ENCODE measurements at places on chromosomes 2 and 18. TPM values are rescaled to one million over a fixed set of nuclear protein-coding genes. Genes with fewer than 3 reads are reported as not detected.
A peak's percentile ranks its signal among the peaks of the same experiment; 100 is the strongest.

DNA sequence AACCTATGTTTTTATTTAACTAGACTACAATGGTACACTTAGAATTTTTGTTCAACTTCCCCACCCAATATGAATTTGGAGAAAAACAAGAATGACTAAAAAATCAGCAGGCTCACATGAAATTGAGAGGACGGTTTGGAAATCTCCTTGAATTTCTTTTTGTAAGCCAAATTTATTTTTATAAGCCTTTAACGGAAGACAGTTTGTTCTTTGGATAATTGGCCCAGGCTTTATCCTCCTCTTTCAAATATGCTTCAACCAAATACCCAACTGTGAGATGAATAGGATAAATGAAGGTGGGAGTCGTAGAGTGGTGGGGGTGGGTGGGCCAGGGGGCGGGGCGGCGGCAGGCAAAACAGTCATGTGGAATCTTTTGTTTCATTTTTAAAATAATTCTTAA lies 60.6 kb downstream of the FMNL2 start:
- DNase-seq, result no peak

- DNase-seq, result no peak
Measured at GRCh38 chr2:157418239-157418641, 25.6 kb downstream of the CYTIP start.

- no peak for DNase-seq
Measured at GRCh38 chr2:148103946-148104345, 83.1 kb downstream of the MBD5 start.

LRP1B gene
- total RNA-seq, result not detected

TMEM18 gene
- 28.3 TPM for total RNA-seq

GRCh38 chr2:233828546-233829192 lies 25.7 kb downstream of the HJURP start:
- DNase-seq, result peak; percentile 42

DNA sequence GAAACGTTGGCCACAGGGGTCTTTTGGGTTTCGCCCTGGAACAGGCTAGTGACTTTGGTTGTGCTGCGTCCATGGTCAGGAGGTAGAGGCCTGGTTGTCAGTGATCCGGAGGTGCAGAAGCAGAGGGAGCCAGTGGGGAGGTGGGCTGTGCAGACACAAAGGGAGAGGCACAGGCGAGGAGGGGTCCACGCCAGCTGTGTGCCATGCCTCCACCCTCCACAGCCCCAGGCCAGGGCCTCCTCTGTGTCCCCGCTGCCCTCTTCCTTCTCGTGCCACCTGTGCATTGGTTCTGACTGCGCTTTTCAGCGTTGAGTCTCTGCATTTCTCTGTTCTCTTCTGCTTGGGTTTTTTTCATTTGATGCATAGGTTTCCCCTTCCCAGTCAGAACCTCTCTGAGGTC lies 121.0 kb downstream of the GBX2 start:
- DNase-seq, result no peak

DNA sequence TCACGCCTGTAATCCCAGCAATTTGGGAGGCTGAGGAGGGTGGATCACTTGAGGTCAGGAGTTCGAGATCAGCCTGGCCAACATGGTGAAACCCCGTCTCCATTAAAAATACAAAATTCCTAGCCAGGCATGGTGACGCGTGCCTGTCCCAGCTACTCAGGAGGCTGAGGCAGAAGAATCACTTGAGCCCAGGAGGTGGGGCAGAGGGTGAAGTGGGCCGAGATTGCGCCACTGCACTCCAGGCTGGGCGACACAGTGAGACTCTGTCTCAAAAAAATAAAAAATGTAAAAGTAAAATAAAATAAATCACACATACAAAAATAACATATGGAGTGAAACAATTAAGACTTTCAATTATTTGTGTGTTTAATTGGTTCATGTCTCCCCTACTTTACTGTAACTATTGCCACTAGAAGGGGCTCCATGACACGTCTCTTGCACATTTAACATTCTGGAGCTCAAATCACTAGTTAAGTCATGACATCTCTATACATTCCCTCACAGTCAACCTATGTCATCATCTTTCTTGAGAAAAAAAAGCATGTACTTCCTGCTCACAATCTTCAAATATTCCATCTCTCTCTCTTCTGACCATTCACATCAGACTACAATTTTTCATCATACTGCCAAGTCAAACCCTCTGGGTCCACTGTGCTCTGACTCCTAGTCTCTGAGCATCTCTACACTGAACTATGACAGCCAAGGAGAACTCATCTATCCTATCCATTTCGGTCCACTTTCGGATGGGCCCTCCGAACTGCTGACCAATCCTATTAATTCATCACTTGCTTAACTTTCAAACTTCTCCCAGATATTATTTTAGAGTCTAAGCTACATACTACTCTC lies 6.7 kb downstream of the GFPT1 start:
- DNase-seq, result no peak

DNA sequence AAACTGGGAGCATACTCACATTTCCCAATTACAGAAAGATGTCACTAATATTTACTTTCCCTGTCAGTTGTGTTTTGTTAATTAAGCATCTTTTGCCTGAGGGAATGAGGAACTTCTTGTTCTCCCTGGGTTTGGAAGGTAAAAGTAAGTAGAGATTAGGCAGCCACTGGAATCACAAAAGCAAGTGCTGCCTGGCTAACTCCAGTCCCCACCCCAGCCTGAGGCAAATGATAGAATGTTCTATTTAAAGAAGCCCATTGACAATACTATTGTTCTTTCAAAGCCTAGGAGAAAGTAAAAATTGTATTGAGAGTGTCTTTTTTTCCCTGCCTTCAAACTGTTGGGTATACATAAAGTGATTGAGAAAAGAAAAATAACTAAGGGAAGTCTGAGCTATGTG lies 93.8 kb downstream of the MBD2 start:
- DNase-seq, result no peak

DNA sequence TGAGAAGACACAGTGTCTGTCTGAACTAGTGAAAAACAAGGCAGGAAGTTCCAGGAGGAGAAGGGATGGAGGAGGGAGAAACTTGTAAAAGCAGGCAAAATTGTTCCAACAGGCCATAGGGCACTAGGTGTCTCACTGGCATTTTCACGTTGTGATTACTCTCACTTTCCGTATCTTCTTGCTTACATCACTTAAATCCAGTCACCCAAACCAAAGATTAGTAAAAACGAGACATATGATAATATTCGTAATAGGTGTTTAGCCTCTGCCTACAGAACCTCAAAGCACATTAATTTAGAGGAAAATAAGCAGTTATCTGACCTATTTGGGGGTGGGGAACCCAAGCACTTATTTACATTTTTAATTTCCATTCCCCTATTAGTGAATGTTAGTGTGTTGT lies 78.3 kb downstream of the POU3F3 start:
- DNase-seq, result no peak

GRCh38 chr2:158378926-158379325 lies 77.6 kb downstream of the CCDC148 start:
- no peak for DNase-seq

- DNase-seq, result no peak
Measured at GRCh38 chr2:46315103-46315890, 18.1 kb downstream of the EPAS1 start.

DNA sequence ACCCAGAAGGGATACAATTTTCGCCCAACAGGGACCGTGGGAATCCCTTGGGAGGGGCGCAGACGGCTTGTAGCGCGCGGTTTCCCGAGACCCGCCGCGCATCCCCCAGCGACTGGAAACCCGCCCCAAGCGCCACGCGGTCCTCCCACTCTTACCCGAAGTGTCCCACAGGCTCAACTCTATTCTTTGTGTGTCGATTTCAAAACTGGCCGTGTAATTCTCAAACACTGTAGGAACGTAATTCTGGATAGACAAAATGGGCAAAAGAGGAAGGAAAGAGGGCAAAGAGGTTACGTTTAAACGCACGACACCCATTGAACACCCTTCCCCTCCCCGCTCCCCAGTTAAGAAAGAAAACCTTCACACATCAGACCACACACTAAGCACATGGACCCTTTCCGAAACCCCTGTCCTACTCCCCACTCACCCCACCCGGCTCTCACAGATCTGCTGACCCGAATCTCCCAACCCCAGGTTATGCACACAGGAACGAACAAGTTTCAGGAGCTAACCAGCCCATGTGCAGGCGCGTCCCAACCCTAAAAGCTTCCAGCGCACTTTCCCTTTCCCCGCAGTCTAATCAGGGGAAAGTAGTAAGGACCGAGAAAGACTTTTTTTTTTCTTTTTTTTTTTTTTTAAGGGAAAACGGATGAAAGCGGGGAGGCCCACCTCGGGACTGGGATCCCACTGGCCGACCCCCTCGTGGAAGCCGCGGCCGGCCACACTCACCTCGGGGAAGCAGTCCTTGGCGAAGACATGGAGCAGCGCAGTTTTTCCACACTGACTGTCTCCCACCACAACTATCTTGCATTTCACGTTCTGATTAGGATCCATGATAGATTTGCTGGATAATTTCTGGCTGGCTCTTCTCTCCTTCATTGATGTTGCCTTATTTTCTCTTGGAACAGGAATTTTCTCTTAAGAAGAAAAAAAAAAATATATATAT lies 655 bp downstream of the RND3 start:
- peak; percentile 33 for DNase-seq

DNA sequence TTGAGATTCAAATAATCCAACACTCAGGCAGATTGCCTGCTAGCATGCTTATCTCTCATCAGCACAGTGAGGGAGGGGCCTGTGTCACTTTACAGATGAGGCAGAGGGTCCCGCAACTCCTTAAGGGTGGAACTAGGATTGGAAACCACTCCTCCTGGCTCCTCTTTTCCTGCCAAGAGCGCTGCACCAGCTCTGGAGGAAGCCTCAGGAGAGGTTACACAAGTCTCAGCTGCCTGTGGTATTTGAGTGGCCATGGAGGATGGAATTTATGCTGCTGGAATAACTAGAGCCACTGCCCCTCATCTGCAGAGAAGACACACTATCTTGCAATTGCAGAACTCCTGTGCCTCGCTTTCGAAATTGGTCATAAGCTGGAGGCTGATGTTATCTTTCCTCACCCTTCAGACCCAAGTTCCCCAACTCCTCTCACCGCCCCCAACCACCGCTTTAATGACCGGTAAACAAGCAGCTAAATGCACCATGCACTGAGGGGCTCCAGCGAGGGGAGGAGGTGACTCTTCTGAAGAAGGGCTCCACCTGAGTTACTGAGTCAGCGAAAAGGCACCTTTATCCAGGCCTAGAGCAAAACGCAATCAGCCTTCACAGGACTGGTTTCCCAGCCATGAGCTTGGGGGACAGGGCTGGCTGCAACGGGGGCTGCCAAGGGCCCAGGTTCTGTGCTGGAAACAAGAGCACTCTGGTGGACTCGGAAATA lies 245.8 kb downstream of the SOX11 start:
- peak; percentile 69 for DNase-seq

GRCh38 chr2:51511002-51511401 lies 479.1 kb upstream of the NRXN1 start:
- no peak for DNase-seq

DNA sequence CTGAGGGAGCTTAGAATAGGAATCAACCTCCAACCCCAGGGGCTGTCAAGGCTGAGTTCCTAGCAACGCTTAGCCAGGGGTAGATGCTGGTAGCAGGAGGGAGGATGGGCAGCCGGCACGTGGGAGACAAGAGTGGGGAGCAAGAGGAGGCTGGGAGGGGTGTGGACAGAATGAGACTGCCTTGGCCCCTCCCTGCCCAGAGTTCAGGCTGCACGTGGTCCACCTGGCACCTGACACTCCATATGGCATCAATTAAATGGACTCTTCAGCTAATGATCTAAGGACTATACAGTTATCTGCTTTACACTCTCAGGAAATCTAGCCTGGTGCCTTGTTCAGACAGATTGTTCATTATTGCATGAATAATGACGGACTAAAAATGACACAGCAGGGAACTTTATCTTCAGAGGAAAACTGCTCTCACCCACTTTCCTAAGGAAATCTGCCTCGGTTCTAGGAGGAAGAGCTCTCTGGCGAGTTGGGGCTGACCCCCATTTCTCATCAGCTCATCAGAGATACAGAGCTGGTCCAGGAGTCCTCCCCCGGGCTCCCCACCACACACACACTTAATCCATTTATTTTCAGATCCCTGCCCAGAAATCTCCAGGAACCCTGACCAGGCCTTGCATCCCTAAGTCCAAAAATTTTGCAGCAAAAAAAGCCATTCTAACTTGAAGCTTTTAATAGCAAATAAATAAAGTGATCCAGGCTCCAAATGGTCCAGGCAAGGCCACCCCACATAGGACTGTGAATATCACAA lies 102.1 kb upstream of the CDC42EP3 start:
- no peak for DNase-seq

FAM110C gene
- total RNA-seq, result 3.6 TPM

DNA sequence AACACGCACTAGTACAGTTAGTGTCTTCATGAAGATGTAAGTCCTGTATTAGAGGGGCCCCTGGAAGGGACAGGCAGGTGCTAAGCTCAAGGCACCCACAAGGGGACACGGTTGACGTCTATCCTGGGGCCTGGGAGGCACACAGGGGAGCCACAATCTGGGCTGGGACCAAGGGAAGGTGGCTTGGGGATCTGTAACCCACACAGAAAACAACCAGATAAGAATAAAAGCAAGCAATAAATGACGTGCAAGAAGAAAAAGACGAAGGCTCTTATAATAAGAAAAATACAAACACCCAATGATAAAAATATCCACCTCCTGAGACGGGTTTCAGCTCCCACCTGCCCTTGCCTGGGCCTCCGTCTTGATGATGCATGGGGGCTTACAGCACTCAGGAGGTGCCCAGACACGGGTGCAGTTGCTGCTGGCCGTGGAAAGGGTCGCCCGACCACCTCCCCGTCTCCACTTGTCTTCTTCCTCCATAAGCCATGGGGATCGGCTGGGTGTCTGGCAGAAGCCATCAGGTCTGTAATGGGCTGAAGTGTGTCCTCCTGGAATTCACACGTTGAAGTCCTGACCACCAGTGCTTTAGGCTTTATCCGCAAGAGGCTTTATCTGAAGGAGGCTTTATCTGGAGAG lies 73.9 kb downstream of the TWIST2 start:
- DNase-seq, result no peak

DNA sequence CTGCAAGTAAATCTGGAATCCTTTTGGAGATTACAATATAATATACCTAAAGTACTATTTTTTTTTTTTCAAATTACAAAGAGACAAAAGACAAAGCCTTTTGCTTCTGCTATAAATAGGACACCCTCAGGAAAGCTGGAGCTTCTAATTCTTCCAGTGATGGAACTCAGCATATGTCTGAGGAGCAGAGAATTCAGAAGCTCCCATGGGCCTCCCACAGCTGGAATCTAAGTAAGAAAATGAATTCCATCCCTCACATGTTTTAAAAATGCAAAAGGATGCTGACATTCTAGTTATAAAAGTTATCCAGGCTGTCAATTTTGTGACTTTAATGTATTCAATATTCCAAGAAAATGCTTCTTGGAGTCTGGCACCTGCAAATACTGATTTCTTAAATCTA lies 571.3 kb upstream of the LRRTM4 start:
- no peak for DNase-seq

- no peak for DNase-seq
Measured at GRCh38 chr2:8704906-8705305, 23.1 kb downstream of the ID2 start.
